ENCODE measurements at places on chromosomes 1 and 21.

DNA sequence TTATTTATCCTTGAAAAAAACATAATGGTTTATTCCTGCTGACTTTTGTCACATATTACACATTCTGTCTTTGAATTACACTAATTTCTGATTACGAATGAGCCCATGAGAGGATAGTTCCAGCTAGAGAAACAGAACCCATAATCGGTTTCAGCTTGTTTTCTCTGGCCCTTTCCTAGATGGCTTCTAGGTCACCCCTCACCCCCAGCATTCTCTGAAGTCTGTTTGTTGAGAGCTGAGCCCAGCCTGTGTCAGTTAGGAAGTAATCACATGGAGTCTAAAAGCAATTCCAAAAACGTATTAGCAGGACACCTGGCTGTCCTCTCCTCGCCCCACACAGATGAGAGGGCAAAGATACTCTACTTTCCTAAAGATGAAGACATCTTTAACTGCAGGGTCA, 48.9 kb downstream of the KIAA1614 start:
- no peak for DNase-seq

DNA sequence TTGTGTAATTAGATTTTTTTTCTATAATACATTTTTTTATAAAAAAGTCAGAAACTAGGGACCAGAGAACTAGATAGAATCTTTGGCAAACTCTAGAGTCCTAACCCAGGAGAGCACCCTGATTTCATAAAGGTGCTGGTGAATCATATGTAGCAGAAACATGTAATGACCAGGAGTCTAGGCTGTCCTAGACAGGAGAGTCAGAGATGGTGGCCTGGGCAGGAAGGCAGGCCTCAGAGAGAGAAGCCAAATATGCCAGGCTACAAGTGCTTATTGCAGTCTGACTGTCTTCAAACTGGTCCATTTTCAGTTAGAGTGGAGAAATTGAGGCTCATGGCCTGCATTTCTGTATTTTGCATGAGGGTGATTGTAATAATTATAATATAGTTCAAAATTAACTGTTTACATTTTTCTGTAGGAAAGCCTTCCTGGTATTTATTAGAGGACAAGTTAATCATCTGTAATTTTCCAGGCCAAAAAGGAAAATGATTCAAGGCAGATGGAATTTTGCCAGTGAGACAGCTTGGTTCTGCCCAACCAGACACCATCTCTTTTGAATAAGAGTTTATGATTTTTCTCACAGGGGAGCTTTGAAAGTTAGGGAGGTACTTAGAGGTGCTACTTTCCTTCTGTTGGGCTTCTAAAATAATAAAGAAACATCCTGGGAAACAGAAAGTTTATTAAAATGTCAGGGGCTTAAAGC, 129.8 kb downstream of the S1PR1 start:
- DNase-seq: no peak

- DNase-seq: no peak
Measured at GRCh38 chr21:37896788-37897187, 19.5 kb downstream of the KCNJ6 start.

DNA sequence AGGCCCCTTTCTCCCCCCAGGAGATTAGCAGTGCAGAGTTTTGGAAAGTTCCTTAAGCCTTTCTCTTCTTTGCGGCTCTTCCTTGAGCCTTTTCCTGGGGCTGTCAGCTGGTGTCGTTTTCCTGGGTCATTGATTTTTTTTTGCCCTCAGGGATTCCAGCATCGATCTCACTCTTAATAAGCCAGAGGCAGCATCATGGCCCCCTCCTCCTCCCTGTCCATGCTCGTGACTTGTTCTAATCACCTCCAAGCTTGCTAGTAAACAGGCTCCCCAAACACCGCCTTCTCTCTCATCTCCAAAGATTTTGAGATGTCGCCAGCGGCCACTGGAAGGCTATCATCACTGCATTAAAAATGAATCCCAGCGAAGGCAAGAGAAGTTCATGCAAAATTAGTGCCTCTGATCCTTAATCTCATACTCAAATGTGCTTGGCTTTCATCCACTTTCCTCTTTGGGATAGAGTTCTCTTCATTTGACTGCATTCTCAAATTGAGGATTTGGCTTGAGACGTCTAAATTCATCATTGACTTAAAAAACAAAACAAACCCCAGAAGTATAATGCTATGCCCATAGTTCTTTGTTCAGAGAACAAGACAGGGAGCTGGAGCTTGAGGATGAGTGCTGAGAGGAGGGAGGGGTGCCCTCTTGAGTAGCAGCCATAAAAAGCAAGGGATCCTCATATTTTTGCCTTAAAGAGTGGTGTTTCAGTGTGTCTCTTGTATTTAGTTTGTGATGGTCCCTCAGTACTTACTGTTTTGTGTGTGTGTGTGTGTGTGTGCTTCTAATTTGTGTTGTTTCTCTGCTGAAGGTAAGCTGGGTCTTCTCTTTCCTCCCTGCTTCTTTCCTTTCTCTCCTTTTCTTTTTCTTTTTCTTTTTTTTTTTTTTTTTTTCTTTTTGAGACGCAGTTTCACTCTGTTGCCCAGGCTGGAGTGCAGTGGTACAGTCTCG, 3.2 kb downstream of the EVA1C start:
- no peak for DNase-seq

DNA sequence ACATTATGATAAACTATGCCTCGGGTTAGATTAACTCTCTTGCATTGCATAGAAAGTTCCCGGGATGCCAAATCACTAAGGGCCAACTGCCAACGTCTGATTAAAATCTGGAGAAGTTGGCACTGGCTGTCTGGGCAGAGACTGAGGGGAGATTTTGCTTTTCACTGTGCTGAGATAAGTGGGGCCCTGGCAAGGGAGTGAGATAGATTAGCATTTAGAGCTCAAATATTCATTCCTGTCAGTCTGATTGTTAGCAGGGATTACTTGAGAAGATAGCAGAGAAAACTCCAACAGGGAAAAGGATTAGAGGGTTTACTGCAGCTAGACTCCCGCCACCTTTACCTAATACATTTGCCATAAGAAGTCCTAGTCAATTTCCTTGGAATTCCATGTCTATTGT, 714.1 kb upstream of the CHRM3 start:
- DNase-seq: no peak

GRCh38 chr1:53134042-53134485, 8.4 kb downstream of the SLC1A7 start:
- DNase-seq: no peak

DNA sequence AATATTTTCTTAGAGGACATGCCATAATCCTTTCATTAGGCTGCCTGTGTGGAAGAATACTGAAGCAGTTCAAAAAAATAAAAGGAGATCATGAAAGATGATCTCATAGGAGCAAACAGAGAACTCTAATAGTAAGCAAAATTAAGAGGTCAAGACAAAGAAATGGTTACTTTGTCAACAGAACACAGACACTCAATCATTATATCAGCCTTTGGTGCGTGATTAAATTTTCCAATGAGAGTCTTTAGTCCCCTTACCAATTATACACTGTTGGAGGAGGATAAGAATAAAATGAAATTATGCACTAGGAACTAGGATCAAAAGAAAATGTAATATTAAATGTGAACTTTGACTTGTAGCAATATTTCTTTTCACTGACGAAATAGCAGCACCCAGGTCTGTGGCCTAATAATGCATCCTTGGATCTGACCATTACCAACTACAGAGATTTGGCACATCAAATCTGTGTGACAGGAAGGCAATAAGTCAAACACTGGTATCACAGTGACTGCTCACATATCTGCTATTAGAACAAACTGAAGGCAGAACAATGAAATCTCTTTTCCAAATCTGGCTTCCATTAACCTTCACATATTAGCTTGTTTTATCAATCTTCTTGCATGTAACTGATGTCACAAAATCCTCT, 1812.9 kb downstream of the PLA2G4A start:
- no peak for DNase-seq

GRCh38 chr1:27646676-27647075, 11.7 kb upstream of the FGR start:
- no peak for DNase-seq

DNA sequence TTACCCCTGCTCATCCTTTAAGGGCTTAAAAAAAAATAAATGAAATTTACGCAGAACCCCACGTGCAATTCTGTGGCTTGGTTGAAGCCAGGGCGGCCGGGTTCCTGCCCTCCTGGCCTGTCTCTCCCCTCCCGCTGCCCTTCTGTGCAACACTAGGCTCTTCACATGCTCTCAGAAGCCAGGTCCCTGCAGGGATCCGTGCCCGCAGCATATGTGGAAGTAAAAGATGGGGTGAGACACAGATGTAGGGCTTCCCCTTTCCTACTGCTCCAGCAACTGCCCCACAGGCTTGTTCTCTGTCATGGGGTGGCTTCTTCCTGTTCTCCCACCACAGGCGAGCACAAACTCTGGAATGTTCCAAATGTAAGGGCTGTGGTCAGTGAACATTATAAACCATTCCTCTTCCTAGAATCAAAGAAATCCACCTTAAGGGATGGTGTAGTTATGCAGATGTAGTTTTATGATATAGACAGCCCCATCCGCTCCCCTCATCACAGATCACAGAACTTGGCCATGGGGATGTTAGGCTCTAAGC, 535.4 kb downstream of the KIF26B start:
- DNase-seq: no peak

- DNase-seq: no peak
Measured at GRCh38 chr1:58862728-58863385, 79.0 kb upstream of the JUN start.

GRCh38 chr21:38958940-38959691, 153.4 kb downstream of the ETS2 start:
- no peak for DNase-seq

DNA sequence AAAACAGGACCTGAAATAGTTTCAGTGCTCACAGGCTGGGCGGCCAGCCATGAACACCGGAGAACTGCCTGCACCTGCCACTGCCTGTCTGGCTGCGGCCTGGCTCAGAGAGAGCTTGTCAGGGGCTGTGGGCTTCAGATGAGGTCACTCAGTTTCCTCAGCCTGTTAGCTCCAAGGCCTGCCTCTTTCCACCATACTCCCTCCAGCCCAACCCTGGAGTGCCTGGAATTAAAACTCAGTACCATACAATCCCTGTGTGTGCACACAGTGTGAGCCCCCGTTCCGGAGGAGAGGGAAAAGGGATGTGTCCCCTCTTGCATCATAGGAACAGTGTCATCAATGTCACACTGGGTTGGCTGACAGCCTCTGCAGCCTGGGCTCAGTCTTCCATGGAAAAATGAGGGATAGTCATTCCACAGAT, 16.2 kb downstream of the CACNA1S start:
- no peak for DNase-seq

DNA sequence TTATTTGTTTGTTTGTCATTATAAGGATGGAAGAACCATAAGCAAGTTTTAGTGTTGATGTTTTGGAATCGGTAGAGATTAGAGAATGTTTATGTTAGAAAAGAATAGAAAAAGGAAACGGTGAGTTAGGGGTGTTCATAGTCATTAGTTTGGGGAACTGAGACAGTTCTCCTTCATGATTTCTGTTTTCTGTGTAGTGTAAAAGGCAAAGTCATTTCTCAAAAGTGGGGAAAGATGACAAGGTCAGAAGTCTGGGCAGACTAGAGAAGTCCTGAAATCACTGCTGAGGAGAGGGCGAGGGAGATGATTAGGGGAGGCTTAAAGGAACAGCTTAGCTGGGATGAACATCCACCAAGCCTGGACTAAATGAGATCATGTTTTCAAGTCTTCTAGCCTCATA, 498.9 kb downstream of the TTLL7 start:
- DNase-seq: no peak

- no peak for DNase-seq
Measured at GRCh38 chr1:89931964-89932363, 62.9 kb upstream of the ZNF326 start.

DNA sequence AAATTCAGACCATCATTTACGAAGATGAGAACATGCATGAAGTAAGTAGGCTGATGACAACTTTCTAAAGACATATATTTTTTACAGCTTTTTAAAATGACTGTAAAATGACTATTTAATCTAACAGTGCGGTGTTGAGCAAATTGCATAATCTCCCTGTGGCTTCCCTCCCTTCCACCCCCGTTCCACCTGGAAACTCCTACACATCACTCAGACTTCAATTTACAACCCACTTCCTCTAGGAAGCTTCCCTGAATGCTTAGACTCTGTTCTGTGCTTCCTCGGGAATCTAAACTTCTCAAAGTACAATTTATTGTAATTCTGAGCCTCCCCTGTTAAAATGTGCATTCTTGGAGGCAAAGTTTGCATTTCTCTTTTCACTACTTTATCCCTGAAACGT, 354.9 kb downstream of the DPYD start:
- no peak for DNase-seq

DNA sequence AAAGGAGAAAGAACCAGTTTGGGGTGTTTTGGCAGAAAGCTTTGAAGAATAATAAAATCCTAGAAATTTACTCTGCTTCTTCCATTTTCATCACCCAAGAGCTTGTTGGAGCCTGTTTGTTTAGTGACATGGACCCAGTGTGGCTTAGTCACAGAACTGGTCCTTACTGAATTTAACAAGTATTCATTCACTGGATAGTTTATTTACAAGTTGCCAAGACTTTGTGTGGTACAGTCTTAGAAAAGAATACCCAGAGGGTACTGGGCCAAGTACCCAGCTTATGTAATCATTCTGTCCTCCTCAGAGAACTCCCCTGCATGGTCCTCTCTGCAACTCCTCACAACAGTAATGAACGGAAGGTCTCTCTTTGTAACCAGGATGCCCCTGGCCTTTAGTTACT, 16.4 kb downstream of the RAB4A start:
- DNase-seq: no peak

- DNase-seq: no peak
Measured at GRCh38 chr1:85343213-85343611, 66.8 kb upstream of the BCL10 start.

- DNase-seq: no peak
Measured at GRCh38 chr1:5733596-5733995, 258.6 kb downstream of the NPHP4 start.

GRCh38 chr1:92356956-92357355, 58.1 kb downstream of the RPAP2 start:
- DNase-seq: no peak

- no peak for DNase-seq
Measured at GRCh38 chr1:54987427-54987826, 7.0 kb downstream of the TMEM61 start.

- no peak for DNase-seq
Measured at GRCh38 chr1:116306840-116307442, 66.1 kb upstream of the ATP1A1 start.

DNA sequence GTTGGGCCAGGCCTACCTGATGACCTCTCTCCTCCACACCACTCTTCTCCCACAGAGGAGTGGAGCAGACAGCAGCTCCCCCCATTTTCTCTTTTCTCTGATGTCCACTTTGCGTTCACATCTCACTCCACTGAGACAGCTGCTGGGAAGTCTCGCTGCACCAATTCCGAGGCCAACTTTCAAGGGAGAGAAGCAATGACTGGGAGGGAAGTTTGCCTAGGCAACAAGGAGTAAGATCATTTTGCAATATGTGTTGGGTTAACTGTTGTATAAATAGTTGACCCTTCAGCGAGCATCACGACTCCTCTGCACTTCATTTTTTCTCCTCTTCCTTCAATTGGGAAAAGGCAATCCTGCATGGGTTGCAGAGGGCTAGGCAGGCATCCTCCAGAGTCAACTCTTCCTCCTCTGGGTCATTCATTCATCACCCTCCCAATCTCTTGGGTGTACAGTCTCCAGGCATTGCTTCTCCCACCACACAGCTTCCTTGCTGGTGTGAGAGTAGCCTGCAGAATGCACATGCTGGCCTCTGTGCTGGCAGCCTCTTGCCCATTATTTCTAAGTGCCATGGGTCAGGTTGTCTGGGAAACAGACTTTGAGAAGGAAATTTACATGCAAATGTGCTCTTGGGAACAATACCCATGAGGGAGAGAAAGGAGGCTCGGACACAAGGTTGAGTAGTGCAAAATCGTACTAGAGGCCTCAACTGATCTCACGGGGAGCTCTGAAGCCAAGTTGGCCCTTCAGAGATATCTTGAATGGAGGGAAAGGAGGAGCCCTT, 75.8 kb upstream of the BCAR3 start:
- DNase-seq: no peak

GRCh38 chr1:33244143-33244808, 12.0 kb upstream of the ZNF362 start:
- no peak for DNase-seq

All from activated CD4-positive, CD25-positive, alpha-beta regulatory T cell treated with anti-CD3 and anti-CD28 coated beads, Interleukin-2, amount 50 U/mL, for 16 hours (primary cell).